ENCODE measurements at places on chromosomes 3 and 15. TPM values are rescaled to one million over a fixed set of nuclear protein-coding genes. Genes with fewer than 3 reads are reported as not detected.

DNA sequence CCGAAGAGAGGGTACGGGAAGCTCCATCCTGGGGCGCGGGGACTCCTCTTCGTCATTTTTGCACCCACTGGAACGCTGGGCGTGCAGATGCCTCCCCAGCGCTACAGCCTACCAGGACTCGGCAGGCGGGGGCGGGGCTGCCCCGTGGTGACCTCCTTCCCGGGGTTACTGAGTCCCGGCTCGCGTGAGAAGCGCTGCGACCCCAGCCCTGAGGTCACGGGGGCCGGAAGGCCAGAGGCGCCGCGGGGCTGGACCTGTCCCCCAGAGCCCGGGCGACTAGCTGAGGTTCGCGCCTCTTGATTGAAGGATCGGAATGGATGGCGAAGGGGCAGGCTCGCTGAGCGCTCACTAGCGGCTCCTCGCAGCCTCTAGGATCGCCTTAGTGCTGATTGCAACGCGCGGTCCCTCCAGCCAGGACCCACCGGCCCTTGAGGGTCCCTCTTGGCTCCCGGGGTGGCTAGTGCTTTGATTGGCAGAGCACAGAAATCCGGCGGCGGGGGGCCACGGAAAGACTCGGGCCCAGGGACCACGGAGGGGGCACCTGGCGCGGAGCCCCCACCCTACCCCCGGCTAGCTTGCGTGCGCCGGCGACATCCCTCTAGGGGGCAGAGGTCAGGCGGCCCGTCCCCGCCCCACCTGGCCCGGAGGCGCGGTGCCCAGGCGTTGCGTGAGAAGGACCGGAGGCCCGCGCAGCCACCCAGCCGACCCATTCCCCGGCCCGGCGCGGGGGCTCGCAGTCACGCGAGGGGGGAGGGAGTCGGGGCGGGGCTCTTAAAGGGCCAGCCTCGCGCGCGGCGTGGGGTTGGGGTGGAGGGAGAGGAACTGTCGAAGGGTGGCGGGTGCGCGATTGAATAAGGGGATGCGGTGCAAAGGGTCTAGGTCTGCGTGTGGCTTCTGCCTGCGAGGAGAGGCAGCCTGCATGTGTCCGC is 781 bp upstream of the CYP1A1 start:
- peak; percentile 86 for DNase-seq

DNA sequence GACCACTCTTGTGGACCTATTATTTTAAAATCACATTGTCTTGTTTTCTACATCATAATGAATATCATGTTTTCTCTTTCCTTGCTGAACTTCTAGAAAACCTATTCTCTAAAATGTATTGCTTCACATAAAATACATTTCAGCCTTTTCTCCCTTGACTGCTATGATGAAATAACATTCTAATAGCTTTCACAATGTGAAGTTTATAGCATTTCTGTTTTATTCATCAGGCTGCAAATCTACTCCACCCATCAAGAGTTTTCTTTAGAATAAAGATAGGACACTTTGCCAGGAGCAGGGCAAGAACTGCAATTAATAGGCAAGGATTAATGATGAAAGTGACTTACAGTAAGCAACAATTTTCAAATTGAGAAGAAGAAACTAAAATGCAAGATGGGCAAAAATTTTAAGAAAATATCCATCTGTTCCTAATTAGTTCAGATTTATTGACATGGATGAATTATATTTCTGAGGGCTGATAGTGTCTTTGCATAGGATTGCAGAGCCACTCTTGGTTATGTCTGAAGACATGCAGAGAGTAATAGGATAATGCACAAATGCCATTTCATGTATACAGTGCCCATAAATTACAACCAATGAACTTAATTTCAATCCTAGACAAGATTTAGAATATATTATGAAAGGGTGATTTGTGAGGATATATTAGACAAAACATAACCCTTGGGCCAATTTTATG is 21.7 kb downstream of the LEKR1 start:
- no peak for DNase-seq

GRCh38 chr3:189195302-189195701 is 23.5 kb downstream of the TPRG1 start:
- no peak for DNase-seq

DNA sequence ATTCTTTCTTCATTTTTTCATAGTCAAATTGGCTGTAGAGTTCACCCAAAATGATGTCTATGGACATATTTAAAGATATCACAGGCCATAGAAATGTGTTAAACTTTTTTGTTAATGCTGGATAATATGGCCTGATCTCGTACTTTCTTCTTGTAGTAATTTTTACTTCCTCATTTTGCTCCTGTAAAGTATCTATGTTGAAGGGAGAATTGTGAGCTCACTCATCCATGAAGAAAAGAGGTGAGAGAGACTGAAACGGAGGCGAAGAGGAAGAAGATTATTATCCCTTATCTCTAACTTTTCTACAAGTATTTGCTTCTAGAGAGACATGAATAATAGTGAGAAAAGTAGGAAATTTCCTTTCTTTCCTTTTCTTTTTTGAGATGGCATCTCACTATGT is 613.8 kb upstream of the TBL1XR1 start:
- no peak for DNase-seq

PLA2G4E gene
- 0.05 TPM for total RNA-seq

XCR1 gene
- total RNA-seq, result not detected

KLHL40 gene
- total RNA-seq, result not detected

P2RY14 gene
- 3.9 TPM for total RNA-seq

Data from Right ventricle myocardium inferior (tissue), 1 donor.